ENCODE measurements at places on chromosomes 6 and 20.
A peak's percentile ranks its signal among the peaks of the same experiment; 100 is the strongest.

DNA sequence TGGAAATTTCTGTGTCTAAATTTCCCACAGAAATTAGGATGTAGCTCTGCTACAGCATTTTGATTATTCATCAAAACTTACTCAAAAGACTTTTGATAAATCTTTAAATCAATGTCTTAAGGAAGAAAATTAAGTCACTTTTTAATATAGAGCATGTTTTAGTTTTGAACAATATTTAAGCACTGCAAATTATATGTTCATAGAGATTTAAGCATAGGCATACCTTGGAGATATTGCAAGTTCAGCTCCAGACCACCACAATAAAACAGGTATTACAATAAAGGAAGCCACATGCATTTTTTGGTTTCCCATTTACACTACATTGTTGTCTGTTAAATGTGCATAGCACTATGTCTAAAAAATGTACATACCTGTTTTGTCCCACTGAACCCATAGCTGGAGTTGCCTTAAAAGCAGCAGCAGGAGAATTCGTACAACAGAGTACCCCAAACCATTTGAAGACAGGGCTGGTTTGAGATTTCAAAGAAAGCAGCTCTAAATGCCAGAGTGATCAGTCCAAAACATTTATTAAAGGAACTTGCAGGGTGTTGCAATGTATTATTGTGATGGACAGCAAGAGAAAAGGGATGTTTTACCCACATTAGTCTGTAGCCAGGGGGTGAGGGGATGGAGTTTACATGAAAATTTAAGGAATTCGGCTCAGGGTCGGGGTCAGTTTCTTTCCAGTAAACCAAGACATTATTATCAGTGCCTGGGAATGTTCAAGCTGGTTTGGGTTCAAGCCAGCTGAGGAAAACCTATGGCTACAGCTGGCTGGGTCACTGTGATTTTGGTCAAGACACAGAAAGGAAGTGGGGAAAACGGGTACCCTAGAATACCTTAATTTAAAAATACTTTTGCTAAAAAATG, 6.3 kb upstream of the LOC128125822 start:
- DNase-seq: no peak

GRCh38 chr6:2952557-2953095, 18.7 kb downstream of the SERPINB6 start:
- DNase-seq: peak; percentile 87

DNA sequence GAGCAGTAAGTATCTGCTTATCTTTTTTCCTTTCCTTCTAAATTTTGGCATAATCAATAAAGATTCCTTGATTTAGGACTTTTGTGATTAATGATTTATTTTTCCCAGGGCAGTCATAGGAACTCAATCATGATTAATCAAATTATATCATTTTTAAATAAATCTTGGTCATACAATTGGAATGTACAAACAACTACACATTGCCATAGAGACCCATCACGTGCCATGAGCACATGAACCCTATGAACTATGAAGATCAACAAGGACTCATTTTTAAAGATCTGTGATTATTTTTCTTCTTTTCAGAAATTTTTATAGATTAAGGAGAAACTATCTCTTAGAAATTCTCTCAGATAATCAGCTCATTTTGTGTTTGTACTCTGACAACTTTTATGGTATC, 622.4 kb downstream of the BCKDHB start:
- DNase-seq: no peak

DNA sequence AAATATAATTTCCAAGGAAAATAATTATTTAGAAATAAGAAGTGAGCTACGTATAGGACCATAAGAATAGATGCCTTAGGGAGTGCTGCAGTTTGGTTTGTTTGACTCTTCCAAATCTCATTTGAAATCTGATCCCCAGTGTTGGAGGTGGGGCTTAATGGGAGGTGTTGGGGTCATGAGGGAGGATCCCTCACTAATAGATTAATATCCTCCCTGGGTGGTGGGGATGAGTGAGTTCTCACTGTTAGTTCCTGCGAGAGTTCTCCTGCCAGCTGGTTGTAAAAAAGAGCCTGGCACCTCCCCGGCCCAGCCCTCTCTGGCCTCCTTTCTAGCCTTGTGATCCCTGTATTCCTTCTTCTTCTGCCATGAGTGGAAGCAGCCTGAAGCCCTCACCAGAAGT, 69.3 kb downstream of the RCAN2 start:
- DNase-seq: no peak

DNA sequence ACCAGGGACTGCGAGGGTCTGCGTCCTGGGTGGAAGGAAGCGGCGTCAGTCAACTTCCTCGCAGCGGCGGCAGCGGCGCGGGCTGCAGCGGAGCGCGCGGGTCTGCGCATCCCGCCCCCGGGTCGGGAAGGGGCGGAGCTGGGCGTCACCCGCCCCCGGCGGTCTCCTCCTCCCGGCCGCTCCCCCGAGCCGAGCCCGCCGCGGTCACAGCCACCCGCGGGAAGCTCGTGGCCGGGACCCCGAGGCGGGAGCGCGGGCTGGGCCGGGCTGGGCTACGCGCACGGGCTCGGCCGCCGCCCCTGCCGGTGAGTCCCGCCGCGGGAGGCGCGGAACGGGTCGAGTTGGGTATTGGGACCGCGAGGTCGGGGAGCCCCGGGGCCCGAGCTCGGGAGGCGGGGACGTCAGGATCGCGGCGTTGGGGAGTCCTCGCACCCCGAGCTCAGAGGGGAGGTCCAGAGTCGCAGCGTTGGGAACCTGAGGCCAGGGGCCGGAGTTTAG, at the start of gene PAQR8:
PAQR8 (plus strand) TSS at position 207 of the 498 bp plus-strand sequence. CDS start 41,063 bp downstream, outside the sequence.
- DNase-seq: peak; percentile 86

DNA sequence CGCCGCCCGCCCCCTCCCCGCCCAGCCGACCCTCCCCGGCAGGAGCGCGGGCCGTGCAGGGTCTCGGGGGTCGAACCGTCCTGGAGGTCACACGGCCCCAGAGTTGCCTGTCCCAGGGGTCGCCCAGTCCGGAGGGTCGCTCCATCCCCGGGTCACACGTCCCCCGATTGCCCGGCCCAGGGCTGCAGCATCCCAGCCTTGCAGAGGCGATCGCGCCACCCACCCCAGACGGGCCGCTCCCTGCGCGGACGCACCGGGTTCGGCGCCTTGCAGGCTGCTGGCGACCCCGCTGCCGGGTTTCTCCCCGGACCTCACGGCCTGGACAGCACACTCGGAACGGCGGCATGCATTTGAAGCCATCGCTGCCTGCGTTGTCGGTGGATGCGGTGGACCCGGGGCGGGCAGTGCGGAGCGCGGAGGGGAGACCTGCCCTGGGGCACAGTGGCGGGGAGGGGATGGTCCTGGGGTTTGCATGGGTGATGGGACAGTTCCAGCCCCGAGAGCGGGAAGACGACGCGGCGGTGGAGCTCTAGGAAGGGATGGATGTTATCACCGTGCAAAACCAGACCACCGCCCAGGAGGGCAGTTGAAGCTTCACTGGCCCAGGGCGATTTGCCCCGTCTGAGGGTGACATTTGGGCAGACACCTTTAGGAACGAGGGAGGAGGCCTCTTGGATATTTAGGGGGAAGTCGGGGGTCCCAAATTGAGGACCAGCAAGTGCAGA, 22.7 kb upstream of the FRMD1 start:
- no peak for DNase-seq

GRCh38 chr6:47260021-47260420, 49.7 kb downstream of the TNFRSF21 start:
- no peak for DNase-seq

- no peak for DNase-seq
Measured at GRCh38 chr6:158545043-158545966, 14.6 kb upstream of the TMEM181 start.

GRCh38 chr6:2020909-2021308, 224.5 kb downstream of the GMDS start:
- no peak for DNase-seq

GRCh38 chr20:34637245-34638038, 39.5 kb downstream of the PIGU start:
- no peak for DNase-seq

DNA sequence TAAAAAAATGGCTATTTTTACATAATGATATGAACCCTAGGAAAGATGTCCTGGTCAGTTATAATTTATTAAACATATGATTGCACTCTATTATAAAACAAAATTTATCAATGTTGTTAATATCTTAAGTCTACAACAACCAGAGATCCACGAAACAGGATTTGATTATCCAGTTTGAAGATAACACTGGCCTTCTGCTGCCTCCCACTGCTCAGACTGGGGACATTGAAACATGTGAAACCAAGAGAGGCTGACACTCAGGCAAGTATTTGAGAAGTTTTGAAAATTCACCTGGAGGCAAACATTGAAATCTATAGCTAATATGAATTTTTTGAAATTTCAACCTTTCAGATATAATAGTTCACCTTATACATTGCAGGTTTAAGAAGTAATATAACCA, 219.3 kb upstream of the HSF2 start:
- DNase-seq: no peak

GRCh38 chr6:144651234-144651633, 366.1 kb downstream of the UTRN start:
- no peak for DNase-seq

- no peak for DNase-seq
Measured at GRCh38 chr6:89790403-89790802, 29.2 kb downstream of the MDN1 start.

DNA sequence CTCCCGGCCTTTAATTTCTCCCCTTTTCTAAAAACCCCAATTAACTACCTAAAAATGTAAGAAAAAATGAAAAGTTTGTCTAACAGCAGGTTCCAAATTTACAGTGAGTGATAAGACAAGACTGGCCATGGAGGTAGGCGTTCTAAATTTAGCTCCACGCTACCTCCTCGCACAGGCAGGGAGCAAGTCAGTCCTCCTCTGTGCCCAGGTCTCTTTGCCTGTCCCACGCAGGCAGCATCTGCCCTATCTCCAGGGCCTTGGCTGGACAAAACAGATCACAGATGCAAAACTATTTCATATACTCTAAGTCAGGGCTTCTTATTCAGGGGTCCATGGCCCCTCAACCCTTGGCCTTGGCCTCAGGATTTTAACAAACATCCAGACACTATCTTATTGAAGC, 98.0 kb upstream of the JARID2 start:
- DNase-seq: no peak

DNA sequence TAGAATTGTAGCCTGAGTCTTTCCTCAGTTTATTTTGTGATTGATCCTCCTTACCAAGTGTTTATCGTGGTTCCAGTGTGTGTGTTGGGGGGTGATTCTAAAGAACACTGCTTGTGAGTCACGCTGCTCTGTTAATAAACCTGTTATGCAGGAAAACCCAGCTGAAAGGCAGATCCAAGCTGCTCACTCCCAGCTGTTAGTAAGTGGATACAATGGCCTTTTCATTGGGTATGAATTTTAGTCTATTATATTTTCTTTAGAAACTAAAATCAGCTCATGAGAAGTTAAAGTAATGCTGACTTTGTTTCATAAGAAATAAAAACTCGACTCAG, 12.2 kb upstream of the DSTN start:
- DNase-seq: peak; percentile 37

Measured in transverse colon (tissue), 4 donors.